Naive thymus-derived CD4-positive, alpha-beta T cell (primary cell): ENCODE measurements at places on chromosomes 5 and 9.

DNA sequence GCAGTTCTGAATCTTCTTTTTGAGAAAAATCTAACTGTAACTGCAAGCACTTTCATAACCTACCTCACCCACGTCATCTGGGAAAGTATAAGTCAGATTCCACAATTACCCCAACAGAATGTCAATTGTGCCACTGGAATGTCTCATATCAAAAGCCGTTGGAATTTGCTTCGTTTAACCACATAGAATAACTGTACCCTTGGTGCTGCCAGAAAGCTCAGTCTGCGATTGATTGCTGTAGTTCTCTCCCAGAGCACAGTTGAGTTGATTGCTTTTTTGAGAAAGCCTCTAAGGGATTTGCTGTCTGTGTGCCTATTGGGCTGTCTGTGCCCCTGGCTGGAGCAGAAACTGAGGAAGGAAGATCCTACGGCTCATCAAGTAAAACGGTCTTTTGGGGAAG lies 583.6 kb downstream of the TMEM38B start:
- DNase-seq, result no peak

- DNase-seq, result no peak
These were observed 421.9 kb upstream of the KCNN2 start for GRCh38 chr5:113939988-113940387.

DNA sequence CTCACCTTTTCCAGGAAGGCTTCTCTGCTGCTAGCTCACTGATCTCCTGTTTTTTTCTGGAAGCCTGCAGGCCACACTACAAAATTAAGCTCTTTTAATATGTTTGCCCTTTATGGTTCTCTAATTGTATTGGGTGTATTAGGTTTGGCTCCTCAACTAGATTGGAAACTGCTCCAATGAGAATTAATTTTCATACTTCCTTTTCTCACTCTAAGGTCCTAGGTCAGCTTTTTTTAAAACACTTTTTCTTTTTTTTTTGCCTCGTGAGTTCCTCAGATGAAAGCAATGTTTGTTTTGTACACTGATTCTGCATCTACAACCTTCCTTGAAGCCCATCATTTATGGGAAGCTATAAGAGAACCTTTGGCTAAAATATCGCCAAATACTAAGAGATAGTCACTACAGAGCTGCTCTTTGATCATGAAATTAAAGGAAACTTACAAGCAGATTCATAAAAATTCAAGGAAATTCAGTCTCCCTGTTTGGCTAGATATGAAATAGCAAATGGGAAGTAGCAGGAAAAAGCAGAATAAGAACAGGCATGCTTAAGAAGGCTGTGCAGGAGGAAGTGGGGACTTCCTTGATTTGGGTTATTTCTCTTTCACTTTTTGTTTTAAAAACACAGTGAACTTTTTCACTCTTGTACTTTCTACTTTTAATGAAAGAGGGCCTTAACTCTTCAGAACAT lies 55.2 kb upstream of the FYB1 start:
- DNase-seq, result peak; percentile 52

DNA sequence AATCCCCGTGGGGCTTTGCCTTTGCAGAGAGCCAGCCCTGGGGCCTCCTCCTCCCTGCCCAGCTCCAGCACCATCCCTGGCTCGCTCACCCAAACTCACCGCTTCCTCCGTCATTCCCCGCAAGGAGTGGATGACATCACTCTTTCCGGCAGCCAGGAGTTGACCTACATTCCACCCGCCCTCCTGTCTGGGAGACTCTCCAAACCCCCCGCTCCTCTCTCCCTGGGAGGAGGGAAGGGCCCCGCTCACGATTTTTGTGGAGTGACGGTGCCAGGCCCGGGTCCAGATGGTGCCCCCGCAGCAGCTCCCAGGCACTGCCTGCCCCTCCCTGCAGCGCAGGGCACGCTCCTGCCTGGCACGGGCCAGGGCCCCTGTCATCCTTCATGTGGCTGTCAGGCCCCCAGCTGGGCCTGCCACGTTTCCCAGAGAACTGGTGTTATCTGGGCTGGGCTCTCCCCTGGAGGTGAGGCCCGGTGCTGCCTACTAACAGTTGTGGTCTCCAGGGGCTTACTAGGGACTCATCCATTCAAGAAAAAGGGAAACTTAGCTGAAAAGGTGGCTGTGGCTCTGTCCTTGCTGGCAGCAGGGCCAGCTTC lies 52.3 kb downstream of the NTNG2 start:
- no peak for DNase-seq

DNA sequence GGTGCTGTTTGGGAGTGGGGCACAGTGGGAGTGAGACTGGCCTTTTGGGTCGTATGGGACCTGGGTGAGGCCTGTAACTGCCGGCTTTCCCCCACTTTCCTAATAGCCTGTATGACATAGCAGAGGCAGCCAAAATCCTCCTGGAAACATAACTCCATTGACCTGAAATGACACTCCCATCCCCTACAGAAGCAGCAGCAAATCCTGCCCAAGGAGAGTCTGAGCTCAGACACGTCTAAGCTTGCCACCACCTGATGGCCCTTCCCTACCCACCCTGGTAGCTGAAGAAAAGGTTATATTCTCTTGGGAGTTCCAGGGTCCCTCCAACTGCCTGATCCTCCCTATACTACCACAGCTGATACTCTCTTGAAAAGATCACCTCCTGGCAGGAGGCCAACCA lies 179.8 kb upstream of the ARRDC3 start:
- no peak for DNase-seq

DNA sequence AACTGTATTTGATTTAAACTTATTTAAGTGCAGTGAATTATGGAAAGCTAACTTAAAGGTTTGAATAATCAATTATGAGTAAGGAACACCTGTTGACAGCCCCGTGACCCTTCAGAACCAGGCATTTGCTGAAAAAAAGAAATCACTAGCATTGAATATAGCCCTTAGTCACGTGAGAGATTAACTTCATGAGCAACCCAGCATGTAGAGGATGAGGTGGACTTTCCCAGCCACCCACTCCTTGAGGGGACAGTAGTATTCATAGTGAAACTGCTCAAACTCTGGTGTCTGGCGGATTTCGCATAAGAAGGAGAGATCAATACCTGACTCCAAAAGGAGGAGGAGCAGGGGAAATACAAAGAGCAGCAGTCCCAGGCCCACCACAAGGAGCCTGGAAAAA lies 184.8 kb upstream of the RASEF start:
- DNase-seq, result no peak
